Activated T-cell treated with anti-CD3 and anti-CD28 coated beads for 24 hours (primary cell): ENCODE measurements at places on chromosomes 12 and 14.

DNA sequence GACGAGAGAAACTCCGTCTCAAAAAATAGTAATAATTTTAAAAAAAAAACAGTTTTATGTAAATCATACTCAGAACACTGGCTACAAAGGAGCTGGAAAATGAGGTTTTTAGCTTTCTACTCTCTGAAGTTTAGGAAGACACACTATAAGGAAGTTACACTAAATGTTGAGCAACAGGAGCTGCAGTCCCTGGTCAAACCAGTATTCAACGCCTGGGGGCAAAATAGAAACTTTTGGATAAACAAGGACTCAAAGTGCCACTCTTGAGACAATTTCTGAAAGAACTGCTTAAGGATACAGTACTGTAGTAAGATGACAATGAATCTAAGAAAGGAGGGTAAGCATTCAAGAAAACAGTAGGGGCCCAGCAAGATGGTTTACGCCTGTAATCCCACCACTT lies 29.3 kb downstream of the ACTR6 start:
- no peak for DNase-seq

DNA sequence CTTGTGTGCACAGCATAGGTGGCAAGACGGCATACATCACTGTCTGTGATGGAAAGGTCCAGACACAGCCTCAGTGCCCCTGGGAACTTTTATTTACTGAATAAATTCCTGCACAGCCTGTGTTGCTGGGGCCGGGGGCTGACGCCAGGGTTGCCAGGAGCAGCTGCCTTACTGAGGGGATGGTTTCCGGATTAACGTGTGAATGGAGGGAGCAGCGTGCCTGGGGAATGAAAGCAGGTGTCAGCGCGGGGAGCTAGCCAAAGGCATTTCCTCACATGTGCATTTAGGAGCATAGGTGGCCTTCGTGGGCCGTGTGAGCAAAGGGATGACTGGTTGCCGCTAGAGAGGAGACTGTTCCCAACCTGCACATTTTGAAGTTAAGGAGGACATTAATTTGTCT lies 41.6 kb downstream of the SFSWAP start:
- DNase-seq: no peak

- DNase-seq: no peak
Observed at GRCh38 chr14:51044961-51045360, 49.9 kb downstream of the TRIM9 start.

DNA sequence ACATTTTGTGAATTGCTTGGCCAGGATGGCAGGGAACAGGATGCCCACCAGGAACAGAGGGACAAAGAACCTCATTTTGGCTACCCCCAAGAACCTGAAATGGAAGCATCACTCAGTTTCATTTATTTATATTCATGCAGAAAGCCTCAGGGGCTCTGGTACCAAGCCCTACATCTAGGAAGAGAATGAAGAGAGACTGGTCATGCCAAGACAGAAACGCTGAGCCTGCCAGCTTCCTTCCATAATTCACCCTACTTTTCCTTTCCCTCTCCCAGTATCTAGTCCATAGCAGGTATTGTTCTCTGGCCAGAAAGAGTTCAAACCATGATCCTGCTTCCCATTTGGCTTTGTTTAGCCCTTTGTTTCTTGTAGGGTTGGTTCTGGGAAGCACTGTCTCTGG lies at the start of gene LALBA:
Gene LALBA, minus strand, starts transcription at position 101 of the 400 bp plus-strand sequence. Its CDS starts 26 bp downstream, at position 75.
- no peak for DNase-seq

- no peak for DNase-seq
Observed at GRCh38 chr14:84975241-84975902, 554.6 kb upstream of the FLRT2 start.

DNA sequence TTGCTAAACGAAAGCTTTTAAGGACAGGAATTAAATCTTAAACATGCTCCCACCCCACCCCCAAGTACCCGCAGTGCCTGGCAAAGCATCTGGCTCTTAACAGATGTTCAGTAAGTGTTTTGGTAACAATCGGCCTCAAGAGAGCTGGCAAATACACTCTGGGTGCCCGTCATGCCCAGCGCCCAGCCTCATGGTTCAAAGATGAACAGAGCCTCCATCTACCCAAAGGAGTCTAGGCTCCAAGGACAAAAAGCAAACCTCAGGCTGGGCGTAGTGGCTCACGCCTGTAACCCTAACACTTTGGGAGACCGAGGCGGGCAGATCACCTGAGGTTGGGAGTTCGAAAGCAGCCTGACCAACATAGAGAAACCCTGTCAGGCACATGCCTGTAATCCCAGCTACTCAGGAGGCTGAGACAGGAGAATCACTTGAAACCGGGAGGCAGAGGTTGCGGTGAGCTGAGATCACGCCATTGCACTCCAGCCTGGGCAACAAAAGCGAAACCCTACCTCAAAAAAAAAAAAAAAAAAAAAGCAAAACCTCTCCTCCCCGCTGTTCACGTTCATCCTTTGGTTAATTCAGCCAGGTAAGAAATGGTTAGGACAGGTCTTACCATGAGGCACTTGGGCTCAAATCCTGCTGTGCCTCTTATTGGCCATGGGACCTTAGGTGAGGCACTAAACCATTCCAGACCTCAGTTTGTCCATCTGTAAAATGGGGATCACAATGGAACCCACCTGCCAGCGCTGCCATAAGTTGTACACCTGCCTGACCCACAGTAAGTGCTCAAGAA lies 151.3 kb downstream of the BCL11B start:
- DNase-seq: no peak

GRCh38 chr12:91616416-91616815 lies 433.8 kb upstream of the DCN start:
- DNase-seq: no peak

DNA sequence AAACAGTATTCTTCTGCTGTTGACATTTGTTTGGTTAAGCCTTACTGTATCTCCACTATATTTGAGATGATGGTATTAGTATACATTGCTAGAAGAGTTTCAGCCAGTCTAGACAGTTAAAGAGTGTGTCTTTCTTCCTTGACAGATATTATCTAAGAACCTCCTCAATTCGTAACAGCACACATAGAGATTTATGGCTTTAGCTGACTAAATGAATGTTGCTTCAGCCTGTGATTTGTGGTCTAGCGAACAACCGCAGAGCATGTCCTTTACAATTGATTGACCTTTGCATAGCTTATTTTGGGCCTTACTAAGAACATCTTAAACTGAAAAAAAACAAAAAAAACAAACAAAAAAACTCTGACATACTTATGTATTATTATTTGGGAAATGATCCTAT lies 122.2 kb downstream of the DAAM1 start:
- no peak for DNase-seq

- no peak for DNase-seq
Observed at GRCh38 chr14:24094841-24095270, 745 bp downstream of the PCK2 start.

GRCh38 chr12:6202304-6202703 lies 2.1 kb downstream of the CD9 start:
- no peak for DNase-seq

DNA sequence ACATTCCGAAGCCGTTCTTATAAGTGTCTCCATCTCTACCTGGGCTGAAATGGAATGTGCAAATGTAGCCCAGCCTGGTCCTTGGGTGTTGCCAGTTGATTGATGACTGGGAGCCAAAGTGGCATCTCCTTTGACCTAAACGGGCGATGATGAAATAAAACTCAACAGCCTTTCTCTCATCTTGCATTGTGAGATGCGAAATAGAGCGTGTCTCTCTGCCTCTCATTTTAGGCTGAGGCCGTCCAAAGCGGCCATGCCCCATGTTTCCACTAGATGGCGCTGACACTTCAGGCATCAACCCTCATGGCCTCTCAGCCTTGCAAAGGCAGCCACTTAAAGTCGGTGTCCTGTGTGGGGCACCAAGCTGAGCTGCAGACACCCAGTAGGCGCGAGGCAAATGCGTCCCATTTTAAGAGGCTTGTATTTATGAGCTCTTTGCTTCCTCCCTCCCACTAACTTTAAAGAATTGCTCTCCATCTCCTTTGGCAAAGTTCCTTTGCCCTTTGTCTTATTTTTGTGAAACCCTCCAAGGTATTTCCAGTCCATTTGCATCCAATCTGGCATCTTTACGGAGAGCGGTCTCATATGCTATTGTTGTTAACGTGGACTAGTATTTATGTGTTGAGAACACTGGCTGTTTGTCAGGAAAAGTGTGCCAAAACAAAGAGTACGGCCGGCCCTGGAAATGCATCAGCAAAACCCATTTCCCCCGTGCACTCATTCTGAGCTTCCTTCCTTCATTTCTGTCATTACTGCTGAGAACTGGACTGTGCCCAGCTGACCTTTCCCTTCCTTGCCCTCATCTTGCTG lies 25.0 kb downstream of the GPRC5A start:
- peak; percentile 80 for DNase-seq

- no peak for DNase-seq
Observed at GRCh38 chr14:55707365-55707804, 127.4 kb downstream of the KTN1 start.

GRCh38 chr12:94969424-94969823 lies 34.1 kb downstream of the NDUFA12 start:
- DNase-seq: no peak

DNA sequence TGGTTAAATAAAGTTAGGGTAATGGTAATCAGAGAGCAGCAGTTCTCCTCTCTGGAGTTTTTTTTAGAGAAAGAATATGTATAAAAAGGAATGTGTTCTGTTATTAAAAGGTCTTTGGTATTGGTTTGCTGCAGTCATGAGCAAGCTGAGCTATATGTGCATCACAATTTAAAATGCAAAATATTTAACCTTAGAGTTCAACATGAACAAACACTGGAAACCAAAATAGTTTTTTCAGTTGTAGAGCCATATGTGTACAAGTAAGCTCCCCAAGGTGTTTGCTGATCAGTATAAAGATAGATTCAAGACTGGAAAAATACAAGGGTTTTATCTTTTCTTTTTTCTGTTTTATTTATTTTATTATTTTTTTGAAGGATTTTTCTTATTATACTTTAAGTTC lies 245.0 kb downstream of the NUBPL start:
- DNase-seq: no peak

GRCh38 chr14:45308745-45309397 lies 55.9 kb upstream of the MIS18BP1 start:
- DNase-seq: no peak

- no peak for DNase-seq
Observed at GRCh38 chr12:47604221-47604873, 101.5 kb downstream of the RPAP3 start.

DNA sequence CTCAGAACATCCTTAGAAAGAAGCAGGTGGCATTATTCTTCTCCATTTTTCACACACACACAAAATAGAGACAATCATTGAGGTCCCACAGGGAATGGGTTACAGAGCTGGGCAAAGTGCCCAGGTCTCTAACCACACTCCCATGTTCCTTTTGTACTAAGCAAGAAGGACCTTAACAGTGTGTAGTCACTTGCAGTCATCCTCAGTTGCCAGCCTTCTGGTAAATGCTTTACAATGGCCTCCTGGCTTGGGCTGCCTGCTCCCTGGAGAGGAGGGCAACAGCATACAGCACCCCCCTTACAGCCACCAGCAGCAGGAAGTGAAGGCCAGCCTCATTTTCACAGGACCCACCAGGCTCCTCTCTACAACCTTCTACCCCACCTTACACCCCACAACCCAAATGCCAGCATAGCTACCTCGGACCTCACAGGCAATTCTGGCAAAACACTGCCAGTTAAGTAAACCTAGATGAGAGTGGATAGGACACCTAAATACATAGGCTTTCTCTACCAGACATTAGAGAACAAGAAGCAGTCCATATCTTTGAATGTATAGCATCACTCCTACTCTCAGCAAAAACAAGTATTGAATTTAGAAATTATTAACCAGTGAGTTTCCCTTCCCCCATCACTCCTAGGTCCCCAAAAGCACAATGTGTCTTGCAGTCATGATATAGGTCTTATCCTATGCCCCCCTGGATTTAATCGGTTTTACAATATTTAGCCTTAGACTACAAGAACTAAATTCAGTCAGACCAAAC lies 88.1 kb downstream of the PPP2R5E start:
- no peak for DNase-seq

DNA sequence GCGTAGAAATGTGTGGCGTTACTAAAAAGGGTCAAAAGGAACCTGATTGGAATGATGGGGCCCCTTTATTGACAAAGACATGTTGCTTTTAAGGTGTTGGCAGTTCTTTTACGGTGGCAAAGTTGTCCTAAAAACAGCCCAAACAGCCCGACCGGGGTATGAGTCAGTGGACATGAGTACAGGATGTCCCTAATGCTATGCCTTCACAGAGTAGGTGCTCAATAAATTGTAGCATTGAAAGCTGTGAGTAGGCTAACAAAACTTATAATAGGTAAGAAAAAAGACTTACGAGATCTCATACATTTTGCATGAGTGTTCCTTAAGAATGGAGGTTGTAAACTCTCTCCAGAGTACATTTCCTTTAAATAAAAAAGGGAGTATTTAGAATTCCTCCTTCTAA lies 2.6 kb downstream of the ELK3 start:
- no peak for DNase-seq

DNA sequence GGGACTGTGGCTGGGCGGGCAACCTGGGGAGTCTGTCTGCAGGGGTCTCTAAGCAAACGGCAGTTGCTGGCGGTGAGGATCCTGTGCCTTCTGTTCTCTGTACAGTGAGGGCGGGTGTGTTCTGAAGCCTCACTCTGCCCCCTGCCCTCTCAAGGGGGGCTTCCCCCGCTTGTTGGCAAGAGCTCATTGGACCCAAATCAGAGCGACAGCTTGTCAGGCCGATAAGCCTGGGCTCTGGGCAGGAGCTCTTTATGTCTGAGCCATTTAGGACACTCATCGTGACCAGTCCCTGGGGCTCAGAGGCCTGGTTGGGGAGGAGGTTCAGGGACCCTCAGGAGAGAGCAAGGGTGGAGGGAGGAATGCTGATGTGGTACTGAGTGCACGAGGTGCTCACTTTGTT lies 136.0 kb downstream of the TSPAN9 start:
- DNase-seq: no peak

DNA sequence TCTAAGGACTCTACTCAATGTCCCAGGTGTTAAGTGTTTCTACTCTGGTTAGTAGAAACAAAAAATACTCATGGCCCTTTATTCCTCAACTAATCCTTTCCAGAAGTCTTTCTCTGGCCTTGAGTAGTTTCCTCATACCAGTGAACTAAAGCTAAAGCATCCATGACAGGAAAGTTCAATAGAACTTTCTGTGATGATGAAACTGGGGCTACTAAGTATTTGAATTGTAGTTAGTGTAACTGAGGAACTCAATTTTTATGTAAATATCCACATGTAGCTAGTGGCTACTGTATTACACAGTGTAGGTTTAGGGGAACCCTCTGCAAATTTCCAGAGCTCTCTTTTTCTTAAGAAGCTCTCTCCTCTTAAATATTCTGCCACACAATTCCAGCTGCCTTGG lies 63.7 kb downstream of the R3HDM2 start:
- DNase-seq: no peak

GRCh38 chr14:70188322-70188658 lies 461 bp downstream of the SLC8A3 start:
- DNase-seq: no peak

DNA sequence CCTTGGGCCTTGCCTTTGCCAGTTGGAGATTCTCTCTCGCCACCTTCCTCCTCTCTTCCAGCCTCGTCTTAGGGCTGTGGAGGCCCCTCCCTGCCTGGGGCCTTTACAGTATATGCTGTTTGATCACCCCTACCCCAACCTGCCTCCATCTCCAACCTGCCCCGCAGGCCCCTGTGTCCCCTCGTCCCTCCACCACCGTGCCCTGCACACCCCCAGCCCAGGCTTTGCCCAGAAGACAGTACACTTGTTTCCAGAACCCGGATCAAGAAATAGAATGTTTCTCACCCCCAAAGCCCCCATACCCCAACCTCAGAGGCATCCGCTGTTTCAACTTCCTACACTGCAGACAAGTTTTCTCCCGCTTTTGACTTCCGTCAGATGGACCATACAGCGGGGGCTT lies 202.3 kb upstream of the C14orf180 start:
- no peak for DNase-seq

GRCh38 chr12:106446419-106447092 lies 89.0 kb downstream of the POLR3B start:
- DNase-seq: no peak
